ENCODE measurements at places on chromosomes 2 and 18.

- no peak for DNase-seq
Observed at GRCh38 chr2:72143441-72144273, 4.0 kb downstream of the CYP26B1 start.

DNA sequence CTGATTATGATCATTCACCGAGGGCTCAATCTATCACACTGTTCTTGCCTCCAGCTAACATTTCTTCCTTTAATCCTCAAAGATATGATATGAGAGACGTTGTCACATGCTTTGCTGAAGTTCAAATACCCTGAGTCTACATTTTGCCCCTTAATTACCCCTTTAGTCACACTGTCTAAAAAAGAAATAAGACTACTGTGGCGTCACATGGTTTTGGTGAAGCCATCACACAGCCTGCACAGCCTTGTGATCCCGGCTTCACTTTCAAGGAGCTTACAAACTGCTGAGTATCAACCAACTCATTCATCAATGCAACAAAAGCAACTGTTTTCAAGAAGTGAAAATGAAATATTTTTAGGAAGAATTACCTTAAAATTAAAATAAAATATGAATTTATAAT is 31.9 kb upstream of the SOCS6 start:
- DNase-seq: no peak

GRCh38 chr18:25830787-25831186 is 259.6 kb downstream of the SS18 start:
- no peak for DNase-seq

DNA sequence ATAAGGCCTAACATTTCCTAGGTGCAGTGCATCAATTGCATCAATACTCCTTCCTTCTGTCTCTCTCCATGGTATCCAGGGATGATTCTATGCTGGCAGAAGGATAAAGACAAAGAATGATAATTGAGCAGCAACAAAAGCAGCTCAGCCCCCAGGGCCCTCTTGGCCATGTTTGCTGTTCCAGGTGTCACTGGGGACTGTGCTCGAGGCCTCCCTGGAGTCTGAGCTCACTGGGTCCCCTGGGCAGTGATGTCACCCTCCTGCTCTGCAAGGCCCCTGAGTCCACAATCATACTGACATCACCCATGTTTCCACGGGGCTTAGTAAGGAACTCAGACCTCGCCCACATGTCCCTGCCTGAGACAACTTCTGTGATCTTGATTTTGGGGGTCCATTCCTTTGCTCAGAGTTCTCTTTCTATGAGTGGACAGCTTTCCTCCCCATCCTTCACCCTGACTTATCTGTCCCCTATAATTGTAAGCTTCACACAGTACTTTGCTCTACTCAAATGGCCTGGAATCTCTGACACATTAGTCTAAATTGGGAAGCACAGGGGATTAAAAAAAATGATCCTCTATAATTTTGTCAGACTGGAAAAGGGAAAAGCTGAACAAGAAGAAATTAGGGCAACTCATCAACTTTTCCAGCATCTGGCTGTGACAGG is 15.8 kb upstream of the EXOC6B start:
- no peak for DNase-seq

GRCh38 chr2:19886261-19886660 is 15.5 kb downstream of the TTC32 start:
- DNase-seq: no peak

DNA sequence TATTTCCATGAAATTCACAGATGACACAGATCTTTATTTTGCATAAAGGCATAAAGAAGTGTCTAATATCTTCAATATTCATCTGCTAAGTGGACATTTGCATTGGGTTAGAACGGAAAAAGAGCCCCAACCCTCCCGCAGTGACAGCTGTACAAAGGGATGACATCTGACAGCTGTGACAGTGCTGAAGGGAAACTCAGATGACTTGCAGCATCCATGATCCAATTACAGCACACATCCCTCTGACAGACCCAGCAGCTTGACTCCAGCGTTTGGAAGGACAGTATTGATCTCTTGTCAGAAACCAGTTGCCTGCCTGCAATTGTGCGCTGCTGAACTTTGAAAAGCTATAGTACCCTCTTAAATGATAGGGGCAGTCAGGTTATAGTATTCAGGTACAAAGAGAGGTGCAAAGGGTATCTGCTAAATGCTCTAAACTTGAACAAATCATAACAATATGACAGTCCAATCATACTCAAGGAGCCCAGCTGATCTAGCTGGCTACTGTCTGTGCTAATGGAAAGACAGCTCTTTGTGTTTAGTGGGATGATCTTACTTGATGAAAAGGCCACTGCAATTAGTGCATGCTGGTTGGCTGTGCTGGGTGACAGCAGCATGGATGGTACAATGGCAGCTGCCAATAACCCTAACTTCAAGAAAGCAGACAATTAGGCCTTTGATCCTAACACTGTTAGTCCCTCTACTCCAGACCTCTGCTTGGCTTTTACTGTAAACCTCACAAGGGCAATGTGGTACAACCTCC is 599.2 kb downstream of the NR4A2 start:
- DNase-seq: no peak

DNA sequence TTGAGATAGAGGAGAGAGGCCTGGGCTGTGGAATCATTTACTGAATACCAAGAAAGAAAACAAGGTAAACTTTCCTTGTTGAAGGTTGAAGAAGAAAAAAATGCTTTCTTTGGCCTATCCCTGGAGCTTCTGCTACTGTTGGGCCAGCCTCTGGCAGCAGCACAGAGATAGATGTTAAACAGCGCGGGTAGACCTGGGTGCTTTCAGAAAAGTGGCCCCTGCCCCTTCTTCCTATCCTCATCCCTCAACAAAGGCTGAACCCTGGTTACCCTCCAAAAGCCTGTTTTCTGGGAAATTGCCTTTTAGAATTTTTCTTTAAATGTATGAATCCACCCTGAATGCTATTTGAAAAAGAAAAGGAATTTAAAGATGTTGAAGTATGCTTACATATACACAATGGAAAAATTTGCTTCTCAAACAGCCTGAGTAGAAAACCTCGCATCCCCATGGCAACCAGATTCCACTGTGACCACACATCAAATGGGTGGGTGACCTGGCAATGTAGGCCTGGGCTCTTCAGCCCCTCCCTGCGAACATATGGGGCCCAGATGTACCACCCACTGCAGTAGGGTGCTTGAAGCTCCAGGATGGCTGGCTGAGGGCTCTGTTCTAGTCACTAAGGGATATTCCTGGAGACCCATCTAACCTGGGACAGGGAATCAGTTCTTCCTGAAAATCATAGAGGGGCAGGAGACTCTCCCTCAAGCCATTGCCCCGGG is 23.4 kb upstream of the CHRNA1 start:
- no peak for DNase-seq

DNA sequence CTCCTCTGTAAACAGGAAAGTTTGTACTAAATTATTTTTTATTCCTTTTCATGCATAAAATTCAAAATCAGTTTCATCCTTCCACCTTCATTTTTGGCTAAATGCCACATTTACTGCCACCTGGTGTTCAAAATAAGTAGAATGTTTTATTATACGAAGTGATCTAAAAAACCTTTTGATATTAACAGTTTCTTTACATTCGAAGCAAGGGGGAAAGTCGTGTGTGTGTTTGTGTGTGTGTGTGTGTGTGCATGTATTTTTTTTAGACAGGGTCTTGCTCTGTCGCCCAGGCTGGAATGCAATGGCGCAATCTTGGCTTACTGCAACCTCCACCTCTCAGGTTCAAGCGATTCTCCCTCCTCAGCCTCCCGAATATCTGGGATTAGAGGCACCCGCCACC is 9.0 kb upstream of the SCN9A start:
- no peak for DNase-seq

- no peak for DNase-seq
Observed at GRCh38 chr2:57542081-57542480, 504.5 kb upstream of the VRK2 start.

GRCh38 chr2:120768112-120769048 is 32.7 kb downstream of the GLI2 start:
- no peak for DNase-seq

DNA sequence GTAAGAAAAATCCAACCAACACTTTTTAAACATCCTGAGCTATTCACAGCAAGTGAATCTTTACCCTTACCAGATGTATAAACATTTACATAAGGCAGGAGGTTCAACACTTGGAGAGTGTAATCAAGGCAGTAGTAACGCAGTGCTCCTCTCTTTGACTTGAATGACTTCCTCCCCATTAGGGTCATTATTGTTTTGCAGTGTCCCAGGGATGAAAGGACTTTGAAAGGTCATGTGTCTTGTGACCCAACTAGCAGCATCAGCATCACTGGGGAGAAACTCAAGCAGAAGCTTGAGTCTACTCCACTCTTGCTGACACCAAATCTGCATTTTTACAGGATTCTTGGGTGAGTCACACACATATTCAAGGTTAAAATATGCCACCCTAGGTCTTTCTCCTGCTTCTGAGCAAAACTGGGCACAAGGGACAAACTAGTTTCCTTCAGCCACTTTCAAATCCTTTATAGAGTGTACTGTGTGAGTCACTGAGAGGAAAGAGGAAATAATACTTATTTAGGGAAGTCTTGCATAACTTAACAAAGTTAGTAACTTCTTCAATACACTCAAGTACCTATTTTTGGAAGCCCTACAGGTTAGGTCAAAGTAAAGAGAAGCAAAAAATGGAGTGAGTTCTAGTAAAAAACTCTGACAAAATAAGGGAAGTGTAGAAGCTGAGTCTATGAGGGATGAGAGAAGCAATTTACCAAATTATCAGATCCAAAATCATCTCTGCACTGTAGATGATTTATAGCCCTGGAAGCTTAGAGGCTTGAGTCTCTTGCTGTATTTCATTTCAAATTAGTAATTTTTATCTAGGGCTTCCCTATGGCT is 51.0 kb upstream of the EML4 start:
- no peak for DNase-seq

DNA sequence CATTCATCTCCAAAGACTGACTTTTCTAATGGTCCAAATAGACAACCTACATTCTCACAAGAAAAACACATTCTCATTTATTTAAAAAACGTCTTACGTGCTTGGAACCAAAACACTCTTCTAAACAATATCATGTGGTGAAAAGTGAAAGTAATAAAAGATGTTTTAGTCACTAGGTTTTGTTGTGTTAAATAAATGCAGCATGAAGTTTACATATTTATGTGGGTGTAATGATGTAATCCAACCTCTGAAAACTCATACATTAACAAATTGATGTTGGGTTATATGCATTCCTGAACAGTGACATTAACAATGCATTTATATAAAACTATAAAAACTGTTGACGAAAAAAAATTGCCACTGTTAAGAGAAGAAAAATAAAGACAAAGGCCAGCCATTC is 55.1 kb upstream of the ACVR2A start:
- DNase-seq: no peak

DNA sequence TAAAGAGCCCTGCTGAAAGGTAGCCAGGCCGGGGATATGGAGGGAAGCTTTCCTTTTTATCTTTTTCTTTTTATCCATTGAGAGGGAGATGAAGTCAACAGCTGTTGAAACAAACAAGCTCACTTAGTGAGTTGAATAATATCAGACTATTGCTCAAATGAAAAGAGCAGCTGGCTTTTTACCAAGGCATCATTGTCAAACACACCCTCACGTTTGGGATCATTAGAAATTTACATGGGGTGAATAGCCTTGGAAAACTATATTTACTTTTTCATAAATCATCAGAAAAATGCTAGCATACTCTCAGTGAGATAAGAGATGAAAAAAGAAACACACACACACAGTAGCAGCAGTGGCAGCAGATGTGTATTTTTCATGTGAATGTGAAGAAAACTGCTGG is 71.5 kb upstream of the HNMT start:
- no peak for DNase-seq

GRCh38 chr2:156841321-156841720 is 405.1 kb downstream of the GPD2 start:
- no peak for DNase-seq

DNA sequence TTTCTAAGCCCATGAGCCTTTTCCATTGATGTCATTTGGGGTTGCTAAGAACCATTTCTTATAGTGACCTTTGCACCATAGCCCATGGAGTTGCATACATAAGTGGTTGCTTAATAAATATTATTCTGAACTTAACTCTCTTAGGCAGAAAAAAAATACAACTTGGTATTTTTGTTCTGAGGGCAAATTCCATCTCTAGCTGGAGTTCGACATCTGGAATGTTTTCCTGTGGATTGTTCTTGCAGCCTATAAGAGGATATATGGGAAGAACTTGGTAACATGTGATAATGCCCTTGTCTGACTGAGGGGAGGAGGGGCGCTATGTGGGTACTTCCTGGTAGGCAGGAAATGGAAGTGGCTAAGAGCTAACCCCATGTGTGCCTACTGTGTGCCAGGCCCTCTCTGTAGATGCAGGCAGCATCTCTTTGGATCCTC is 20.7 kb downstream of the IGFBP2 start:
- no peak for DNase-seq

GRCh38 chr2:48545244-48545643 is 15.3 kb downstream of the STON1 start:
- DNase-seq: no peak

DNA sequence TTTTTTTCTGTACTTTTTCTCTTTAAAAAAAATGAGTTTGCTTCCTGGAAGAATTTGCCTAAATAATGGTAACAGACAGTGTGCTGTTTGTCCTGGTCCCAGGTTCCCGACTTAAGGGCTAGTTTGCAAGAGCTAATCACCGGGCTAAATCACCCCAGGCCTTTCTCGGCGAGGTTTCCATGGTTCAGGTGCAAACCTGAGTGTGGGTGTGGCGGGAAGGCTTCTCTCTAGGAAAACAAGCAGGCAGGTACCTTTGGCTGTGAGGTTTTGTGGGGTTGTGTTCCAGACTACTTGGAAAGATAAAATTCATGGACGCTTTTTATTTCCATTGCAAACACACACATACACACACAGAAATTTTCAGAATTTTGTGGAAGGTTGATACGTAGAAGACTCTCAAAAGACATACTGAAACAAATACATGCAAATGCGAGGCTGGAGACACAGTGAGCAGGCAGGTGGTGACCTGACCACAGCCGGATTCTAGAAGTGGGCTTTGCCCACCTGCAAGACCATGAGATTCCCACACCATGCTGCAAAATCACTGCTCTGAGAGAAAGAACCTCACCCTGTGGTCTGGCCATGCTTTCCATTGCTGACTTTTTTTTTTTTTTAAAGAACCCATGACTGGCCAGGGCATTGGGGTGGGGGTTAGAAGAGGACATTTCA is 815 bp downstream of the CNDP1 start:
- no peak for DNase-seq

GRCh38 chr2:100397118-100397860 is 20.2 kb downstream of the CHST10 start:
- no peak for DNase-seq

DNA sequence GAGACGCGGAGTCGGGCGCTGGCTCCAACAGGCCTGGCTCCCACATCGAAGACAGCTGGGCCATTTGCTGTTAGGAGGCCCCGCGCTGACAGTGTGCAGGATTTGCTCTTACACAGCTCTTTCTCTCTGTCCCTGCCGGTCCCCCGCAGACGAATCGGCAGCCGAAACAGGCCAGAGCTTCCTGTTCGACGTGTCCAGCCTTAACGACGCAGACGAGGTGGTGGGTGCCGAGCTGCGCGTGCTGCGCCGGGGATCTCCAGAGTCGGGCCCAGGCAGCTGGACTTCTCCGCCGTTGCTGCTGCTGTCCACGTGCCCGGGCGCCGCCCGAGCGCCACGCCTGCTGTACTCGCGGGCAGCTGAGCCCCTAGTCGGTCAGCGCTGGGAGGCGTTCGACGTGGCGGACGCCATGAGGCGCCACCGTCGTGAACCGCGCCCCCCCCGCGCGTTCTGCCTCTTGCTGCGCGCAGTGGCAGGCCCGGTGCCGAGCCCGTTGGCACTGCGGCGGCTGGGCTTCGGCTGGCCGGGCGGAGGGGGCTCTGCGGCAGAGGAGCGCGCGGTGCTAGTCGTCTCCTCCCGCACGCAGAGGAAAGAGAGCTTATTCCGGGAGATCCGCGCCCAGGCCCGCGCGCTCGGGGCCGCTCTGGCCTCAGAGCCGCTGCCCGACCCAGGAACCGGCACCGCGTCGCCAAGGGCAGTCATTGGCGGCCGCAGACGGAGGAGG is 3.5 kb downstream of the GDF7 start:
- no peak for DNase-seq

Measured in activated CD4-positive, alpha-beta T cell treated with anti-CD3 and anti-CD28 coated beads, Interleukin-2, amount 50 U/mL, for 24 hours (primary cell).